ENCODE measurements at places on chromosomes 13 and 19.

DNA sequence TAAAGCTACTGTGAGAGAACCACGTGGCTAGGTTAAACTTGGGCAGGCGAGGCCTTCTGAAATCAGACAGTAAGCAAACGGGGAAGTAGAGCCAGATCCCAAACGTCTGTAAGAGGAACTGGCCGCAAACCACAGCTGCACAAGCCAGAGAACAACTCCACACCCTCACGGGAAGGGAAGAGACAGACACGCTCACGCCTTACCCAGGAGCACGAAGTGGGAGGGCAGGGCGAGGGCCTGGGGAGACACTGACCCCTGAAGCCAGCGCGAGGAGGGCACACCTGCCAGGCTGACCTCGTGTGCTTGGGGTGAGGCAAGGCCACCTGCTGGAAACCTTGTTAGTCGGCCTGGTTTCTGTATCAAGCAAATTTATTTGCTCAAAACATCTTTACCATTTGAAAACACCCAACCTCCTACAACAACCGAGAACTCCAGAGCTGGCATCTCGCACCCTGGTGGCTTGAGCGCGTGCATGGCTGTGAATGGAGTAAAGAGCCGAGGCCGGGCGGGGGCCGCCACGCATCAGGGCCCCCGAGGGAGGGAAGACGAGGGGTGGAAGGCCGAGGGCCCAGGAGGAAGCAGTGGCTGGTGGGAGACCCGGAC, 7.3 kb downstream of the POLR2E start:
- DNase-seq, result peak; percentile 53
- peak overlapping the region; percentile 53 for H3K27ac ChIP-seq
- no peaks in the 10 kb centered on the region for H3K27me3 ChIP-seq
- H3K4me1 ChIP-seq, result peaks cover 6% of the 10 kb centered on the region
- H3K36me3 ChIP-seq, result peaks cover 18% of the 10 kb centered on the region
- no peak overlapping the region for H3K4me3 ChIP-seq

DNA sequence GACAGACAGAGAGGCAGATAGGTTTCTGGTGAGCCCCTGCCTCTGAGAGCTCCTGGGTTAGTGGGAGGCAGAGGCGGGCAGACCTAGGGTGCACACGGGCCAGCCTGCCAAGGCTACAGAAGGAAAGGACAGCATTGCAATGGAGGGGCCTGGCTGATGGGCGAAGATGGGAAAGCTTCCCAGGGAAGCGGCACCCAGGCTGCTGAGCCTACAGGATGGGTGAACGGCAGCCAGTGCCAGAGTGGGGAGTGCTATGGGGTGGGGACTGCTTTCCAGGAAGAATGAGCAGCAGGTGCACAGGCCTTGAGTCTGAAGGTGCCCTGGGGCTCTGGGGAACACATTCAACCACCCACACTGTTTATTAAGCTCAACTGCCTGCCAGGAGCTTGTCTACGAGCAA, 702 bp upstream of the MAG start:
- no peak overlapping the region for H3K27ac ChIP-seq
- H3K27me3 ChIP-seq, result peaks cover 49% of the 10 kb centered on the region
- H3K36me3 ChIP-seq, result no peaks in the 10 kb centered on the region

GRCh38 chr19:51712461-51713081, 11.2 kb downstream of the HAS1 start:
- H3K27ac ChIP-seq, result no peak overlapping the region
- no peaks in the 10 kb centered on the region for H3K36me3 ChIP-seq
- no peak overlapping the region for H3K4me3 ChIP-seq
- H3K27me3 ChIP-seq, result no peaks in the 10 kb centered on the region
- no peak for DNase-seq

- no peaks in the 10 kb centered on the region for H3K36me3 ChIP-seq
- no peak for DNase-seq
- no peak overlapping the region for H3K4me3 ChIP-seq
- H3K4me1 ChIP-seq, result no peaks in the 10 kb centered on the region
Measured at GRCh38 chr13:87107651-87108050, 563.5 kb upstream of the SLITRK5 start.

DNA sequence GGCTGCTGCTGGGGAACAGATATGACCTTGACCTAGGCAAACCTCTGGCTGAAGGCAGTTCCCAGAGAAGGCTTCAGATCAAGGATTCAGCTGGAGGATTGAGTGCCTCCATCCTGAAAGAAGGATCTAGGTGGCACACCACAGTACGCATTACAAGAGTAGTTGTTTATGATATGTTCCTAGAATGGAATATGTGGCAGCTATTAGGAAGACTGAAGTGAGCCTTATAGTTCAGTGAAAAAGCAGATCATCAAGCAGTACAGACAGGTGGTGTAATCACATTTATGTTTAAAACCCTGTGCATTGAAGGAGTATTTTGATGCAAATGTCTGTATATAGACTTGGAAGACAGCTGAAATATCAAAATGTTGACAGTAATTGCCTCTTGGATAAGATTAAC, 116.0 kb downstream of the ZAR1L start:
- no peak overlapping the region for H3K4me3 ChIP-seq
- H3K4me1 ChIP-seq, result no peaks in the 10 kb centered on the region
- no peak overlapping the region for H3K27ac ChIP-seq
- no peaks in the 10 kb centered on the region for H3K36me3 ChIP-seq
- DNase-seq, result no peak

GRCh38 chr13:59247171-59247570, 916.6 kb downstream of the DIAPH3 start:
- H3K36me3 ChIP-seq, result no peaks in the 10 kb centered on the region
- H3K4me3 ChIP-seq, result no peak overlapping the region
- H3K27ac ChIP-seq, result no peak overlapping the region
- no peaks in the 10 kb centered on the region for H3K4me1 ChIP-seq

Data from MM.1S (cell line).